Esophagus squamous epithelium (tissue), 5 donors: ENCODE measurements at places on chromosomes 1 and 21. TPM values are rescaled to one million over a fixed set of nuclear protein-coding genes. Genes with fewer than 3 reads are reported as not detected.

- no peak for DNase-seq
Observed at GRCh38 chr21:45073301-45074047, 906 bp upstream of the ADARB1 start.

MAP3K21 gene
- 3.3 TPM for total RNA-seq

- no peak for DNase-seq
Observed at GRCh38 chr21:38869196-38869595, 63.5 kb downstream of the ETS2 start.

DNA sequence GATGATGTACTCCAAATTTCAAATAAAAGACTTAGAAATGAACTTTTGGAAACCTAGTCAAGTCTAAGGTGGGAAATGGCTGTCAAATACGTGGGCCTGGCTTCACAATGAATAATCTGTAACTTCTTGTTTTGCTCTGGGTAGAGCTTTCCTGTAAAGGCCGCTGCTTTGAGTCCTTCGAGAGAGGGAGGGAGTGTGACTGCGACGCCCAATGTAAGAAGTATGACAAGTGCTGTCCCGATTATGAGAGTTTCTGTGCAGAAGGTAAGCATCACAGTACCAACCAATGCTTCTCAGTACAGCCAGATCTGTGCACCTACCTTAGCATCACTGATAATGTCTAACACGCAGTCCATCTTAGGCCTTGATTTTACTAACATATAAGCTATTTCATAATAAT is 73.6 kb downstream of the TPR start:
- DNase-seq, result no peak

LIPI gene
- total RNA-seq, result not detected

DNA sequence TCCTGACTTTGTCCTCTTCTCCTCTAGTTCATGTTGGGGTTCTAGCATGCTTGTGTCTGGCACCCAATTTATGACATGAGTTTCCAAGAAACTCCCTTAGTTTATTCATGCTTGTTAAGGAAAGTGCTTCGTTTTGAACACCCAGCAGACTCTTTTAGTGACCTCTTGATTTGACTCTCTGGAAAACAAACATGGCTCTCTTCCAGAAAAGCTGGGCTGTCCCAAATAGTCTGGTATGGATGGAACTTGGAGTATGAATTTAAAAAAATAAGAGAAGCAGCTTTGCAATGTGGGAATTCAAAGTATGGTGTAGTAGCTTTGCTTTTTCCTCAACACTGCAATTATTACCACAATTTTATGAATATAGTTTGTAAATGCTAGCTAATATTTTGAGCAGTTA is 143.4 kb upstream of the C8B start:
- no peak for DNase-seq

- DNase-seq, result no peak
Observed at GRCh38 chr1:76343356-76343755, 268.8 kb downstream of the ST6GALNAC3 start.

DNA sequence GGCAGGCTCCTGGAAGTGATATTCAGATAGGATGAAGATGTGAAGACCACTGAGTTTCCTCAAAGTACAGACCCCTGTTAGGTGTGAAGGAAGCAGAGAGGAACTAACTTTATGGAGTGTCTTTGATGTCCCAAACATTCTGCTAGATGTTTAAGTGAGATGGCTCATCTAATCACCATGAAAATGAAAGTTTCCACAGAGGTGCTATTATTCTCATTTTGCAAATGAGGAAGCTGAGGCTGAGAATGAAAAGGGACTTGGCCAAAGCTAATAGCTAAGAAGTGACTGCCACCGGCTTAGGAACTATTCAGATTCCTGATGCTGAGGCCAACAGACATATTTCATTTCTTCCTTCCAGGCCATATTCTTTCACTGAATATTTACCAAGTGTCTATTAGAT is 45.9 kb upstream of the WLS start:
- DNase-seq, result no peak

DNA sequence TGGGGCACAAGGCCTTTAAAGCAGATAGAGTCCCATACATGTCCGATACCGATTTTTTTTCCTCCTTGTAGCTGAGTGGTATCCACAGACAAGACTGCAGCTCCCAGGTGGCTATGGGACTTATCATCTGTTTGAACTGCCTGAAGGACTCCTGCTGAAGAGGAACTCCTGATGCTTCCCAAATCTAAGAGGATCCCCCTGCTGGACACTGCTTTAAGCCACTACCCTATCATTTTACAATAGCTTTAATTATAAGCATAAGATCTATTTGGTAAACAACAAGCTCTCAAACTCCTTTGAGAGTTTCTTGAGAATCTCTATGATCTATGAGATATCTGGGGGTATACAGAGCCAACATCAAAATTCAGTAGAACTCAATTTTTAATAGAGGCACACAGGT is 11.7 kb downstream of the NDC1 start:
- no peak for DNase-seq

GRCh38 chr1:47692196-47692595 is 254.4 kb downstream of the FOXD2 start:
- no peak for DNase-seq

- DNase-seq, result no peak
Observed at GRCh38 chr1:156316909-156317308, 17.8 kb upstream of the VHLL start.

- DNase-seq, result no peak
Observed at GRCh38 chr1:19532519-19532918, 47.2 kb upstream of the CAPZB start.

KRTAP23-1 gene
- not detected for total RNA-seq

- DNase-seq, result no peak
Observed at GRCh38 chr1:173195596-173196088, 11.5 kb downstream of the TNFSF4 start.
